ENCODE measurements at places on chromosomes 3 and 15.
A peak's percentile ranks its signal among the peaks of the same experiment; 100 is the strongest.

GRCh38 chr3:189304465-189305351, 132.9 kb downstream of the TPRG1 start:
- DNase-seq, result no peak

DNA sequence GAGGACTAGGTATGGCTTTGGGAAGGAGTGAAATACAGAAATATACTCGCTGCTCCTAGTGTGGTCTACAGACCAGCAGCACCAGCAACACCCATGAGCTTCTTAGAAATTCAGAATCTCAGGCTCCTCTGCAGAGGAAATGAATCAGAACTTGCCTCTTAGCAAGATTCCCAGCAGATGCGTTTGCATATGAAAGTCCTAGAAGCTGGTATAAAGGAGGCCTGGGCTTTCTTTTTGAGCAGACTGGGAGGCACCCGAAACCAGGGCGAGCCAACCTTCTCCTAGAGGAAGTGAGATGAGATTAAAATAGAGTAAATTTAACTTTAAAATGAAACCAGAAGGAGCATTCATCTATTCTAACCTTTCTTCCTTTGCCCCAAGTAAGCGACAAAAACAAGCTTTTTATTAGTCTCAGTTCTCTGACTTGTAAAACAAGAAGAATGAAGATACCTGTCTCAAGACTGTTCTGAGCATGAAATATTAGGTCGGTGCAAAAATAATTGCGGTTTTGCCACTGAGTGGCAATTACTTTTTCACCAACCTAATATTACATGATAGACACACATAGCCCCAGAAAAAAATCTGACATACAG, 140.0 kb downstream of the PDZRN3 start:
- no peak for DNase-seq

GRCh38 chr15:42483677-42484076, 7.3 kb downstream of the ZNF106 start:
- no peak for DNase-seq

- DNase-seq, result no peak
Observed at GRCh38 chr15:99493461-99493860, 72.3 kb upstream of the MEF2A start.

- DNase-seq, result no peak
Observed at GRCh38 chr15:25611603-25612002, 172.8 kb upstream of the UBE3A start.

DNA sequence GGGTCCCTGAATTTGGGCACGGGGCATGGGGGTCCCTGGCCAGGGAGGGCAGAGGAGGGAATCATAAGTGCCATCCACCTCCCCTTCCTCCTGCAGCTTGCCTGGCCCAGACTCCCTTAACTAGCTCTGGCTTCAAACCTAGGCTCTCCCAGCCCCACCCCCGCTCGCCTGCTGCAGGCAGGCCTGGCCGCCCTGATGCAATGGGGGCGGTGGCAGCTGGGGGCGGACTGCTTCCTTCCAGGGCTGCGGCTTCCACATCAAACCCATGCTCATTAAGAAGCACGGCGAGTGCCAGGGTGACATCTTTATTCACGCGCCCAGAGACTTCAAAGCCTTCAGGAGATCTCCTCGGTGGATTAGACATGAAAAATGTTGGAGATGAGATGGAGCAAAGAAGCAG, 123.1 kb downstream of the TPRA1 start:
- peak; percentile 47 for DNase-seq

GRCh38 chr3:134371542-134372324, 2.5 kb downstream of the AMOTL2 start:
- DNase-seq, result no peak

DNA sequence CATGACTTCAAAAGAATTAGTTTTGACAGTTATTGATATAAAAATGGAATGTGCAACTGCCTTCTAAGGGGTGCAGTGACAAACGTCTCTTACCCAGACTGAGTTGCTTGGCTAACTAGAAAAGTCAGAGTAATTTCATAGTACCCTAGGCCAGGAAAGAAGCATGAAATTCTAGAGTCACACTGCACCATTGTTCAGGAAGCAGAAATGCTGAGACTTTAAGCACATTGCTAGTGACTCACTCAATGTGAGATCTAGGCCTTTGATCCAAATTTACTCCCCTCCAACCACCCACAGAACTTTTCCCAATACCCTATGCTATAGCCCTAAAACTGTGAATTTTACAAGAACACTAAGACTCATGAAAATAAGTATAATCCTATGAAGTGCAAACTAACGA, 110.8 kb downstream of the DUT start:
- DNase-seq, result no peak

- DNase-seq, result peak; percentile 31
Observed at GRCh38 chr15:63042877-63043334, 359 bp downstream of the TPM1 start.

GRCh38 chr3:24069045-24069444, 124.0 kb downstream of the NR1D2 start:
- DNase-seq, result peak; percentile 12

GRCh38 chr3:69288161-69288895, 97.6 kb downstream of the FRMD4B start:
- no peak for DNase-seq

- DNase-seq, result no peak
Observed at GRCh38 chr3:28672406-28672805, 323.8 kb upstream of the AZI2 start.

DNA sequence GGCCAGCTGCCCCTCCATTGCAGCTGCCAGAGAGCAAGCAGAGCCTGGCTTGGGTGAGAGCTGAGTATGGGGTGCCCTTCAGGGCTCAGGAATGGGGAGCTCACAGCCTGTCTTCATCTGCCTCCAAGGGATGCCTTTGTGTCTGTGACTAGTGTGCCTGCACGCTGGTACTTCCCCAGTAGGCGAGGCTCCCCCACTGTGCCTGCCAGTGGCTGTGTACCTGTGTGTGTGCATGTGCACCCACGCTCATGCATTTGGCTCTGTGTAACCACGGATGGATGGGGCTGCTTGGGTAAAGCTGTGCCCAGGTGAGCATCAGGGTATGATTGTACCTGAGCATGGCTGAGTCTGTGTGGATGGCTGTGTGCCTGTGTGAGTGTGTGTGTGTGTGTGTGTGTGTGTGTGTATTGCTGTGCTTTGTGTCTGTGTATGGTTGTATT, 2.3 kb upstream of the GRM2 start:
- DNase-seq, result no peak

GRCh38 chr15:42595626-42596240, 20.3 kb downstream of the STARD9 start:
- DNase-seq, result no peak

- DNase-seq, result no peak
Observed at GRCh38 chr15:51403946-51404695, 62.7 kb downstream of the GLDN start.

GRCh38 chr15:85718271-85718971, 76.3 kb downstream of the KLHL25 start:
- no peak for DNase-seq

DNA sequence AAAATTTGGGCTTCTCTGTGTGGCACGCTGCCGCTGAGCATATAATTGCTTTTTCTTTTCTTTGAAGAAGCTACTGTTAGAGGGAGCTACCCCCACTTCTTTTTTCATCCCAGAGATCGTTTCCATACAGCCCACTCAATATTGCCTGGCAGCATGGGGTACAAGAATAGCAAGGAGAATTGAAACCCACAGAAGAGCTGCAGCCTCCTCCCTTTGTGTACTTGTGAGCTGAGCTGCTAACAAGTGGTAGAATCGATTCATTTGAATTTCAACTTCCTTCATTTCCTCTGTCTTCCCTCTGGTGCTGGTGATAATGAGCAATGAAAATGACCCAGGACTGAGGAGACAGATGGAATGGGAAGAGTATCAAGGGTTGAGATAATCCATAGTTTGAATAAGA, 64.9 kb downstream of the LRRC3B start:
- no peak for DNase-seq

GRCh38 chr3:9352917-9353752, 9.7 kb upstream of the THUMPD3 start:
- peak; percentile 80 for DNase-seq

- DNase-seq, result no peak
Observed at GRCh38 chr3:135246027-135246426, 451.0 kb downstream of the EPHB1 start.

DNA sequence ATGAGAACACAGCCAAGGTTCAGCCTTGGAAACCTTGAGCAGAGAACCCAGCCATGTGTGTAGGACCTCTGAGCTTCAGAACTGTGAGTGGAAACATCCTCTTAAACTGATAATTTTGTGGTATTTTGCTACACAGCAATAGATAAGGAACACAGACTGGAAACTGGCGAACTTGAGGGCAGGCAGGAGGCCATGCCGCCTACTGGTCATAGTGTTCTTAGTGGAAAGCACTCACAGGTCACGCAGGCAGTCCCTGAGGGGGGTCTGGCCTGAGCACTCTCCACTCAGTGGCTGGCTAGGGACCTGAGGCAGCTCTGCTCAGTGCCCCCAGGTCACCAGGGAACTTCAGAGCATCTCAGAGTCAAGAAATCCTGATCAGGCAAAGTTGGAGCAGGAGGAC, 9.7 kb upstream of the XIRP1 start:
- DNase-seq, result no peak

DNA sequence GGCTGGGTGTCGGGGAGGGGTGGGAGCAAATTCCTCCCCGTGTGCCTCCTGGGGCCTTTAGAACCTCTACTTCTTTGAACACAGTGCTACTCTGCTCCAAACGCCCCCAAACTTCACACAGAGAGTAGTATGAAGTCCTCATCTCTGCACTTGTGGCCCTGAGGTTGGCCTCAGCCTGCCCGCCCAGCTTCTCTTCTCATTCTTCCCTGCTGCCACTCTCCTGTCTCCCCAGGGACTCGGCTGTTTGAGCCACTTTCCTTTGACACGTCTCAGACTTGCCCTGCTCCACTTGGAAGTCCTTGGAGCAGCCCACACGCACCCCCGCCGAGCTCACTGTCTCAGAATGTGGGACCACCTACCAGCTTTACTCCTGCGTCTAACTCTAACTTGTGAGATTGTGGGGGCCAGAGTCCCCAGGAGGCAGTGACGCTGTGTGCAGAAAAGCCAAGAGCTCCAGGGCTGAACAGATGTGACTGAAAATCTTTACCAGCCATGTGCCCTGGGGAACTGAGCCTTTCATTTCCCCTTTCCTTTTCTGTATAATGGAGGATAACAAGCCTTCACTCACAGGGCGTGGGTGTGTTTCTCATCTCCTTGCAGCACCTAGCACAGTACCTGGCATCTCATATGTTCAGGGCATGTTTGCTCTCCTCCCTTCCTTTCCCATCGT, 233.6 kb upstream of the CTDSPL start:
- DNase-seq, result no peak

DNA sequence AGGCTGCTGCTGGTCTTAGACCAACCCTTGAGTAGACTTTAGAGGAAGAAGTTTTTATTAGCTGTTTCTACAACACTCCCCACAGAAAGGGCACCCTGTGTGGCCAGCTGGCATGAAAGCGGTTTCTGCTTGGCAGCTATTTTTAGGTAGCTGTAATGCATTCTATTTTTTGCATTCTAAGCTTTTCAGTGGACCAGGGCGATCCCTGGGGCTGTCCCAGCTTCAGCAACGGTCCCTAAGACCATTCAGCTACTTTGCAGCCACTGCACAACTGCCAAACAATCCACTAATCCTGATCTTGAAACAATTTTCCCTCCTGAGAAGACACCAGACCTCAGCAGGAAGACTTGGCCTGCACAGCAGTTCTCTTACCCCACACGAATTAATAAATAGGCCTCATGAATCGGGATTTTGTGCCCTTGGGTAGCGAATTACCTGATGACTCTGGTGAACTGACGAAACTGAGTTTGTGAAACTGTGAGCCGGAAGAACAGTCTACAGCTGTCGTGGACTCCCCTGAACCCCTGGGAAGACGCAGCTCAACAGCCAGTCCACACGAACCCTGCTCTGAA, 14.6 kb upstream of the TFRC start:
- peak; percentile 74 for DNase-seq

DNA sequence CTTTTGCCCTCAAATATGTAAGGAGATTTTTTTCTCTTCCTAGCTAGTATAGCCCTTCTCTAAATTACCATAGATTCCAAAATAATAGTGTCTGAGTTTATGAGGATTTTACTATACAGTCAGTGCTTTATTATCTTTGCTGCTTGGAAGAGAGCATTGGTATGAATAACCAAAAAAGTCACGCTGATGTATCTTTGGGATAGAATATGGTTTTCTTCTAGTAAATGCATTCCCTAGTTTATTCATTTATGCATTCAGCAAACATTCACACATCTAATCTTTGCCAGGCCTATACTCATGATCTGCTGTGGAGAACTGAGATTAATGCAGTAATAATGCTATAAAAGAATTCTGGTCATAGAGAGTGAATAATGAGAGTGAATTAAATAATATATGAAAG, 225.3 kb upstream of the GOLGA6L4 start:
- no peak for DNase-seq

DNA sequence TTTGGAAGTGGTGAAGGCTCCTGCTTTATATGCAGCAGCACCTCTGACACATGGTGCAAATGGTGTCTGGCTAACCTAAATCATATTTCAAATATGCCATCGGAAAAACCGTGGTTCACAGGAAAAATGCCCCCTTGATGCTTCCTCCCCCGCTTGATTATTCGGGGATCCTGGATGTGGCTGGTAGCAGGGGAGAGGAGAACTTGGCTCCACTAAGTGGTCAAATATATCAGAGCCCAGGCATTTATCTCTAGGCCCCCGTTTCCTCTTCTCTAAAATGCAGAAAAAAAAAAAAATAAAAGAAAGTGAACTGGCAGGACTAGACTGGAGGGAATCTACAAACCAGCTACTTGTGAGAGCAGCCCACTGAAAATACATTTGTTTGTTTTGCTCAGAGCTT, 18.2 kb upstream of the ATP2B2 start:
- DNase-seq, result no peak

- DNase-seq, result no peak
Observed at GRCh38 chr15:47974724-47975123, 146.1 kb upstream of the SLC24A5 start.

- DNase-seq, result peak; percentile 4
Observed at GRCh38 chr15:76286271-76286879, 24.9 kb downstream of the ETFA start.

GRCh38 chr3:30749230-30749629, 142.8 kb downstream of the TGFBR2 start:
- no peak for DNase-seq

DNA sequence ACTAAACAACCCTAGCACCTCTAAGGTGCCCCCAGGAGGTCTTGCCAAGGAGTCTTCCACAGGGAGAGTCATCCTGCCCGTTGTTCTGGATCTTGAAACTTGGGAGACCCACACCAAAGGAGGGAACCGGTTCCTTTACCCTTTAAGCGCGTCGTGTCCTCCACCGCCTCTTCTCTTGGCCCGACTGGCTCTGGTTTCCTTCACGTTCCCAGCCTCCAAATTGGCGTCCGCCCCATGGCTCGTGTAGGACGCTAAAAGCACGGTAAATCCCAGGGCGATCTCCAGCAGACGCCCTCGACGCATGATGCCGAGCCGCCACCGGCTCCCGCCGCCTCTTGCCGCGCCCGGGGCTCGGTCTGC, 1.1 kb downstream of the FBN1 start:
- DNase-seq, result no peak

GRCh38 chr3:11014253-11014652, 21.7 kb downstream of the SLC6A1 start:
- DNase-seq, result no peak

DNA sequence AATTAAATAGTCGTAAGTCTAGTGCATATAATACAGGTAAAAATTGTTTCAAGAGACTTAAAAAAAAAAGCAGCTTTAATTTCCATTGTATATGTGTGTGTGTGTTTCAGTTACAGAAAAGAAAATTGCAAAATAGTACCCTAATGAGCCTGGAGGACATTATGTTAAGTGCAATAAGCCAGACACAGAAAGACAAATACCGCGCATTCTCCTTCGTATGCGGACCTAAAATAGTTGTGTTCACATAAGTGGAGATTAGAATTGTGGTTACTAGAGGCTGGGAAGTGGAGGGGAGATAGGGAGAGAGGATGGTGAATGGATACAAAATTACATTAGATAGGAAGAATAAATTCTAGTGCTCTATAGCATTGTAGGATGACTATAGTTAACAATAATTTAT, 3.6 kb downstream of the MESD start:
- DNase-seq, result no peak
